ENCODE measurements at places on chromosomes 5 and 9. TPM values are rescaled to one million over a fixed set of nuclear protein-coding genes. Genes with fewer than 3 reads are reported as not detected.

The GPR151 gene
- not detected for total RNA-seq

- H3K36me3 ChIP-seq, result peaks cover 41% of the 10 kb centered on the region
- no peaks in the 10 kb centered on the region for H3K27me3 ChIP-seq
- no peak for DNase-seq
- peaks cover 6% of the 10 kb centered on the region for H3K4me1 ChIP-seq
These were observed 74.7 kb downstream of the FCHO2 start for GRCh38 chr5:73030531-73030930.

The PCDHB15 gene
- total RNA-seq, result 2.8 TPM

- H3K36me3 ChIP-seq, result no peaks in the 10 kb centered on the region
- no peak overlapping the region for H3K4me3 ChIP-seq
- no peak overlapping the region for H3K27ac ChIP-seq
These were observed 83.1 kb upstream of the GLRA1 start for GRCh38 chr5:152007653-152008335.

The SEC16A gene
- 23.4 TPM for total RNA-seq

The CNTNAP3B gene
- 8.0 TPM for total RNA-seq

DNA sequence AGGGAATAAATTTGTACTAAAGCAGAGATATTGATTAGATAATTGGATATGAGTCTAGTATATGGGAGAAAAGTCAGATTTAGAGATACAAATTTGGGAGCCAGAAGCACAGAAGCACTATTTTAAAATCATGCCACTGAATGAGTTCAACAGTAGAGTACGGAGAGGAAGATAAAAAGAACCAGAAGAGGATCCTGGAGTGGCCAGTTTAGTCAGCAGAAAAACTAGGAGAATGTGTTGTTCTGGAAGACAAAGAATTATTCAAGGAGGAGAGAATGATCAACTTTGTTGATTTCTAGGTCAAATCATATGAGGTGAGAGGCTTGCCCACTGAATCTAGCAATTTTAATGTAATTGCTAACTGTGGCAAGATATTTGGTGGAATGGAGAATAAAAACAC lies 67.0 kb downstream of the NIPBL start:
- H3K4me1 ChIP-seq, result peaks cover 78% of the 10 kb centered on the region
- H3K36me3 ChIP-seq, result no peaks in the 10 kb centered on the region
- no peaks in the 10 kb centered on the region for H3K27me3 ChIP-seq
- no peak overlapping the region for H3K27ac ChIP-seq
- no peak overlapping the region for H3K4me3 ChIP-seq

DNA sequence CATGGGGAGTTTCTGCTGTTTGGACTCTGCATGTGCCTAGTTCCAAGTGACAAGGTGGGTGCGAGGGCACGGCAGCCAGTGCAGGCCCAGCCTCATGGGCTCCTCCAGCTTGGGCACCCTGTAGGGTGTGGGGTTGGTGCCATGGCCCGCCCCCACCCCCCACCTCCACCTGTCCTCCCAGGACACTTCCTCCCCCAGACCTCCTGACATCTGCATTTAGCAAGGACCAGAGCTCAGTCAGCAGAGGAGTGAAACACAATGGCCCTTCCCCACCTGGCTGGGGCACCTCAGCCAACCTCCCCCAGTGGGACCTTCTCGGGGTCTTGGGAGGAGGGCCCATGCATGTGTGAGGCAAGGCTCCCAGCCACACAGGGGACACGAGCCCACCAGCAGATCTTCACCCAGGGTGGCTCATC lies 1.9 kb upstream of the NKD2 start:
- H3K27ac ChIP-seq, result no peak overlapping the region
- H3K4me1 ChIP-seq, result peaks cover 66% of the 10 kb centered on the region
- H3K27me3 ChIP-seq, result peaks cover 22% of the 10 kb centered on the region
- H3K36me3 ChIP-seq, result no peaks in the 10 kb centered on the region

GRCh38 chr9:92528522-92528849 lies 7.3 kb downstream of the ECM2 start:
- no peaks in the 10 kb centered on the region for H3K27me3 ChIP-seq
- H3K4me3 ChIP-seq, result no peak overlapping the region
- H3K36me3 ChIP-seq, result no peaks in the 10 kb centered on the region
- peak overlapping the region; percentile 80 for H3K27ac ChIP-seq
- H3K4me1 ChIP-seq, result peaks cover 8% of the 10 kb centered on the region
- no peak for DNase-seq

Data from left ventricle myocardium inferior (tissue), 1 donor.